ENCODE measurements at places on chromosomes 11 and 22. TPM values are rescaled to one million over a fixed set of nuclear protein-coding genes. Genes with fewer than 3 reads are reported as not detected.

The MUC6 gene
- not detected for total RNA-seq

The APOA1 gene
- 6.8 TPM for total RNA-seq

The LINC01488 gene
- total RNA-seq, result not detected

The NXPE1 gene
- total RNA-seq, result not detected

The DCHS1 gene
- 6.6 TPM for total RNA-seq

The NCF4 gene
- not detected for total RNA-seq

The ARSA gene
- 36.3 TPM for total RNA-seq

The OR5T3 gene
- total RNA-seq, result not detected

The IL17REL gene
- not detected for total RNA-seq

The KRTAP5-9 gene
- not detected for total RNA-seq

The ABCC8 gene
- not detected for total RNA-seq

The CLTCL1 gene
- 16.9 TPM for total RNA-seq

The TBX1 gene
- not detected for total RNA-seq

The SART1 gene
- 28.2 TPM for total RNA-seq
